ENCODE measurements at places on chromosomes 1 and 21.

- no peak for DNase-seq
These were observed 2.9 kb downstream of the MACO1 start for GRCh38 chr1:25433389-25434186.

- no peak for DNase-seq
These were observed 26.1 kb downstream of the PROK1 start for GRCh38 chr1:110477041-110477440.

DNA sequence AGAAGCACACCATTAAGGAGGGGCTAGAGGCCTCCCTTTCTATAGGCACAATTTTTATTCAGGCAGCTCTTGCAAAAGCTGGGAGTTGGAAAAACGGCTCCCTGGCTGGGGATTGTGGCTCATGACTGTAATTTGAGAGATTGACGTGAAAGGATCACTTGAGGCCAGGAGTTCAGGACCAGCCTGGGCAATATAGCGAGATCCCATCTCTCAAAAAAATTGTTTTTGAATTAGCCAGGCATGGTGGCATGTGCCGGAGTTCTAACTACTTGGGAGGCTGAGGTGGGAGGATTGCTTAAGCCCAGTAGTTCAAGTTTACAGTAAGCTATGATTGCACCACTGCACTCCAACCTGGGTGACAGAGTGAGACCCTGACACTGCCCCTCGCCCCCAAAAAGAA is 23.9 kb upstream of the NRDC start:
- no peak for DNase-seq

GRCh38 chr1:3645666-3646355 is 4.1 kb downstream of the WRAP73 start:
- DNase-seq = no peak

- no peak for DNase-seq
These were observed 35.0 kb downstream of the DHCR24 start for GRCh38 chr1:54851936-54852524.

GRCh38 chr1:53361541-53361961 is 33.7 kb upstream of the LRP8 start:
- no peak for DNase-seq

DNA sequence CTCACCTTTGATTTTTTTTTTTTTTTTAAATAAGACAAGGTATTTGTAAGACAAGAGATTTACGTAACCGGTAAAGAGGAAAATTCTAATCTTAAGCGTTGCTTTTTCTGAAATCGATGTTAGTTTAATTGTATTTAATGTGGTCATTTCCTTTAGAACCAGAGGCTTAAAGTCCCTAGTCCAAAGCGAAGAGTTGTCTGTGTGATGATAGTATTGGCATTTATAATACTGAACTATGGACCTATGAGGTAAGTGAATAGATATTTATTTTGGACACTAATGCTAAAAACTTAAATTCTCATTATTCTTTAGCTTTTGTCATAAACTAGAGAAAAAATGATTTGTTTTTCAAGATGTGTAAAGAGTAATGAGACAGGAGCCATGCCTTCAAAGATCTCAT is 54.8 kb downstream of the ATF6 start:
- DNase-seq = no peak

DNA sequence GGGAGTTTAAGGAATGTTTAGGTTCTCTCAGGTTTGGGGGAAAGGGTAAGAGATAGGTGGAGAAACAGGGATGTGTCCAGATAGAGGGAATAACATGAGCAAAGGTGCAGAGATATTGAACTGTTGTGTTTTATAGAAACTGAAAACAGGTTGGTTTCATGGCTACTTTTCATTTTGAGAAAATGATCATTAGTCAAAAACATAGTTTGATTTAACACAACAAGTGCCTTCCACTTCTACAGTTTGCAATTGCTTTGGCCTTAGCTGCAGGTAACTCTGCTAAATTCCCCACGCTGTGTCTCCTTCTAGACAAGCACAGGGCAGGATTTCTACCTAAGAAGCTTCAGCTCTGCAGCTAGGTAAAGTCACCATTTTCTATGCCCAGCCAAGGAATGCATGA is 124.9 kb downstream of the RGS2 start:
- no peak for DNase-seq

- DNase-seq = no peak
These were observed 39.2 kb upstream of the RGS21 start for GRCh38 chr1:192277635-192278034.

DNA sequence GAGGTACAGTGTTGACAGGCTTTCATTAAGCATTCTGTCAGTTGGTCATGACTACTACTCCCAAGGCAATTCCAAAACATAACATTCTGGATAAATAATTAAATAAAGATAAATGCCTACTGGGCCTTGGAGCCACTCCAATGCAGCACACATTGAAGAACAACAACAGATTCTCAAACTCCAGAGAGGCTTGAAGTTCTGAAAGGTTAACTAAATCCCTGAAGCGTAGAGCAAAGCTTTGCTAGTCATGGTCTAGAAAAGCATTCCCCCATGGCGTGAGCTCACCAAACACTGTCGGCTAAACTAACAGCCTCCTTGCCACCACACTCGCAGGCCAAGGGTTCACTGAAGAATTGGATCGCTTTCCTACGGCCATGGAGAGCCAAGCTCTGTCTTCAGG is 268.0 kb downstream of the ATG4C start:
- no peak for DNase-seq

GRCh38 chr1:20202166-20202565 is 15.8 kb upstream of the PLA2G2C start:
- DNase-seq = no peak

DNA sequence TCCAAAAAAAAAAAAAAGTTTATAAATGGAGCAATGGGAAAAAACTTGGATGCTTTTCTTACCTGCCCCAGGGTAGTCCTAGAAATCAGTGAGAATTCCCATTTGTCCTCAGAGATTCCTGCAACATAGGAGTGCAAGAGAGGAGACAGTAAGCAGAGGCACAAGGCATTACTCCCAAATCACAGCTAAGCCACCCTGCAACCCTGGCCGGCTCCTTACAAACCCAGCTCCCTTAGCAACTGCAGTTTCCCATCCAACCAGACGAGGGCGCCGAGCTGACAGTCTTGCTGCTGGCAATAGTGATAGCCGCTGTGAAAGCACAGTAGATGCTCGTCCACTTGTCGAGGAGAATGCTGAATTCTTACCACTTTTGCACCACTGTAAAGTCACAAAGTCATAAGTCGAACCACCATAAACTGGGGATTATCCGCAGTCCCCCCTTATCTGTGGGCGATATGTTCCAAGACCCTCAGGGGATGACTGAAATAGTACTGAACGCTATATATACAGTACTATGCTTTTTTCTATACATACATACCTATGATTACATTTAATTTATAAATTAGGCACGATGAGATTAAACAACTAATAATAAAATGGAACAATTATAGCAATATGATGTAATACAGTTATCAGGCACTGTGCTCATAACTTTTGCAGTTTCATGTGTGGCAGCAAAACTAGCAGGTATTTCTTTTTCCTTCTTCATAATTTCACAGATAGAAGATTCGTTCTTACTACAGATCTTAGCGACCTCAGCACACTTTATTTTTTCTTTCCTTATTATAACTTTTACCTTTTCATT is 6.0 kb upstream of the PITHD1 start:
- peak; percentile 90 for DNase-seq

GRCh38 chr1:155295183-155295941 is 5.9 kb downstream of the PKLR start:
- DNase-seq = no peak

DNA sequence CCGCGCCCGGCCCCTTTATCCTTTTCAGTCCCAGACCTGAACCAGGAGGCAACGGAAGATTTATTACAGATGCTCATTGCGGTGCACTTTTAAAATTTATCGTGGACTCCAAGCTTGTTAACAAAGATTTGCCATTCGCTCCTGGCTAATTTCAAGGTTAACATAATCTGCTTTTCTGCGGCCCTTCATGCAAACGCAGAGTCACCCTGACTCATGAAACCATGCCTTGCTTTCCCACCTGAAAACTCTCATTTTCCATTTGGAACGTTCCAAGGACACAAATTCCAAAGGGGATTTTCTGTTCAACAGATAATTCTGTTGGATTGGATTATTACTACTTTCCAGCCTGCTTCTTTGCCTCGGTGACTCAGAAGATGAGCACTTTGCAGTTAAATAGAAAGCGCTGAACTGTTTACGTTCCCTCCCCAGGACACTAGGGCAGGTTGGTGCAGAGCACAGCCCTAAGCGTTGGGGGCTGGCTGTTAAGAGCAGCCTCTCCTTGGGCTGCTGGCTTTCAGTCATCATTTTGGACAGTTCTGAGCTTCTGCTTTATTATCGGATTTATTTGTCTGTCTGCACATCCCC is 51.1 kb downstream of the CD247 start:
- no peak for DNase-seq

GRCh38 chr1:208171616-208172422 is 72.4 kb downstream of the PLXNA2 start:
- no peak for DNase-seq

- no peak for DNase-seq
These were observed 4.6 kb downstream of the PGLYRP4 start for GRCh38 chr1:153343811-153344717.

DNA sequence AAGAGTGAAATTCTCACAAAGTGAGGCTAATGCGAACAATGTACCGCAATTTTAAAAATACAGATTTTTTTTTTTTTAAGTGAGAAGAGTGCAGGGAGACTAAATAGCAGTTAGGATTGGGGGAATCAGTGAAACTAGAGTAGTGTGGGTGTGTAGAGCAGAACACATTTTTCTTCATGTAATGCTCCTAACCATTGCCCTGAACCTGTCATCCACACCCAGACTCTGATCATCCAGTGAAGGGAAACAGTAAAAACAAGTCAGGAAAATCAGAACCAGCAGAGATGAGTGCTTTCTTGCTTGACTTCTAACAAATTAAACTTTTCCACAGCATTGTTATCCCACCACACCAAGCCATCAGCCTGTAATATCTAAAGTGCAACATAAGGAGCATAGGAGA is 9.1 kb downstream of the CADM3 start:
- DNase-seq = no peak

GRCh38 chr21:17612023-17612564 is 607 bp downstream of the BTG3 start:
- DNase-seq = peak; percentile 29

- peak; percentile 94 for DNase-seq
These were observed at the start of gene UBE2J2 for GRCh38 chr1:1273512-1274298. Gene UBE2J2 (minus strand): TSS chr1:1273854. CDS start chr1:1267992, 5,862 bp downstream.

DNA sequence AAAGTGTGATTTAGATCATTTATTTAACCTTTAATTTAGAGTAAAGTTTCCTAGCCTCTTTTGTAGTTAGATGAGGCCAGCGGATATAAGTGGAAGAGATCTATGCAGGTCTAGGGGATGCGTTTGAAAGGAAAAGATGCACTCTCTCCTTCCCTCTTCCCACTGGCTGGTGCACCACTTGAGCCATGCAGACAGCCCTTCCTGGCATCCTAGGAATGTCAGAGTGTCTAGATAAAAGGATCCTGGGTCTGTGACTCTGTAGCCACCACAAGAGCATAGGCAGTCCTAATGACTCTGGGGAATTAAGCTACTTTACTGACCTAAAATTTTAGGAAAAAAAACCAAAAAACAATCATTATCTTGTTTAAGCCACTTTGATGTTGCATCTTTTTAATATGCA is 16.0 kb upstream of the STUM start:
- DNase-seq = no peak

- no peak for DNase-seq
These were observed 8.2 kb upstream of the GRIK3 start for GRCh38 chr1:37042506-37042905.

GRCh38 chr1:229003233-229004031 is 267.5 kb upstream of the RAB4A start:
- no peak for DNase-seq

DNA sequence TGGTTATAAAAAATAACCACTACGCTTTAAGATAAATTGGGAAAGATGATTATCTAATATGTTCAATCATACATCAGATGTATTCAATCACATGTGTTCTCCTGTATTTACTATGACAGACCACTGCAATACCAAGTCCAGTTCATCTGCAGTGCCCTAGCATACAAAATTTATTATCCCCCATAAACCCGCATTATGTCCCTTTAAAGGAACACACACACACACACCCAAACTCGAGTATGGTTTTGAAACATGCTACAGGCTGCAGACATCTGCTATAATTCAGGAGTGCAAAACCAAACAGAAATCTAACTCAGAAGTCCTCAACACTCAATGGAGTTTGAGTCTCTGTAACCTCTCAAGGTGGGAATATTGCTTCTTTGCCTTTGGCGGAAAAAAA is 14.9 kb downstream of the ODF2L start:
- no peak for DNase-seq

DNA sequence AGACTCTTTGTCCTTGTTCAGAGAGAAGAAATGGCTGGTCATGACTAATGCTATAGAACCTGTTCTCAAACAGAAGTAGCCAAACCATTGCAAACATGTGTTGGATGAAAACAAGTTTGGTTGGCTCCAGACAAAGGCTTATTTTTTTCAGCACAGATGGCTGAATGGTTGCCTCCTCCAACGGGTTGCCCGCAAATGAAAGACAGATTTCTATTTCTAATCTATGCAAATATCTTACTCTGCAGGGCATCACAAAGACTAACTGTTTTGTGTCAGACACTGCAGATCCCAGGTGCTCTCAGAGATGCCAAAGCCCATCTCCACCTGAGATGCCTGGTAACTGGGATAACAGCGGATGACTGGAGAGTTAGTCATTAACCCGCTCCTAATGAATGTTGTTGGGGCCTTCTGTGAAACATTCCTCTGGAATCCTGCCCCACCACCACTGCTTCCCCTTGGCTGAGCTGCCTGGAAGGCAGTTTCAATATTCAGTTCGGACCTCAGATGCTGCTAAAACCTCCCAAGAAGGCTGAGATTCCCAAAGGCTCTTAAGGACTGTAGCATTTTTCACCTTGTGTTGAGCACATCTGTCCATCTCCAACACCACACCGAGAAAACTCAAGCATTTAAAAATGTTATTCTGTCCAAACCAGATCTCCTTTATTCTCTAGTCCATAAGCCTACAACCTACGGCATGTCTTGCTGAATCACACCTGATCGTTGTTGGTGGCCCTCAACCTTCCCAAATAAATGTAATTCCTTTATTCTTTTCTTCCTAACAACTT is 104.4 kb downstream of the PTPN14 start:
- DNase-seq = no peak

- DNase-seq = no peak
These were observed 236.9 kb upstream of the DPYD start for GRCh38 chr1:98157524-98158313.
